CD4-positive, alpha-beta memory T cell (primary cell): ENCODE measurements at places on chromosomes 5 and 9.

- no peak for DNase-seq
These were observed 22.3 kb downstream of the FAM78A start for GRCh38 chr9:131253891-131254491.

DNA sequence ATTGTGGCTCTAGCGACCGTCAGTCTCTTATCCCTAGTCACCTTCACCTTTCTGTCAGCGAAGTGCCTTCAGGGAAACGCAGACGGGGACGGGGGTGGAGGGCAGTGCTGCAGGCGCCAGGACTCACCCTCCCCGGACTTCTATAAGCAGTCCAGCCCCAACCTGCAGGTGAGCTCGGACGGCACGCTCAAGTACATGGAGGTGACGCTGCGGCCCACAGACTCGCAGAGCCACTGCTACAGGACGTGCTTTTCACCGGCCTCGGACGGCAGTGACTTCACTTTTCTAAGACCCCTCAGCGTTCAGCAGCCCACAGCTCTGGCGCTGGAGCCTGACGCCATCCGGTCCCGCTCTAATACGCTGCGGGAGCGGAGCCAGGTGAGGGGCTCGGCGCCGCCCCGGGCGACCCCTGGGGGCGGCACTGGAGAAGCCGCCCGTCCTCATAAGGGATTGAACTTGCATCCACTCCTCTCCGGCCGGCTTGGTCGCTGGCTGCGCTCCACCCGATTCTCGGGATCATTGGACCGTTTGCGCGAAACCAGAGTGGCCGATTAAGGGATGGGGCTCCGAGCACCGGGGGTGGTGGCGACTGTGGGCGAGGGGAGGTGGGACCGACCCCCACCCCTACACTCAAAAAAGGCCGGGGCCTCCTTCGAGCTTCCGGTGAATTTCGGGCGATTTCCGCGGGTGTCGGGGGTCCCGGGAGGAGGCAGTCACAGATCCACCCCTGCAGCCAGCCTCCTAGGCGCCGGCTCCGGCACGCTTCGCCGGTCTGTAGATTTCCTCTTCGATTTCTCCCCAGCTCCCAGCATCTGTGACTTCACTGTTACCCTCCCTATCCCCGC lies 2.7 kb downstream of the PCDHGC5 start:
- DNase-seq = no peak

- DNase-seq = peak; percentile 56
These were observed 18.4 kb upstream of the F2RL2 start for GRCh38 chr5:76641514-76642120.

DNA sequence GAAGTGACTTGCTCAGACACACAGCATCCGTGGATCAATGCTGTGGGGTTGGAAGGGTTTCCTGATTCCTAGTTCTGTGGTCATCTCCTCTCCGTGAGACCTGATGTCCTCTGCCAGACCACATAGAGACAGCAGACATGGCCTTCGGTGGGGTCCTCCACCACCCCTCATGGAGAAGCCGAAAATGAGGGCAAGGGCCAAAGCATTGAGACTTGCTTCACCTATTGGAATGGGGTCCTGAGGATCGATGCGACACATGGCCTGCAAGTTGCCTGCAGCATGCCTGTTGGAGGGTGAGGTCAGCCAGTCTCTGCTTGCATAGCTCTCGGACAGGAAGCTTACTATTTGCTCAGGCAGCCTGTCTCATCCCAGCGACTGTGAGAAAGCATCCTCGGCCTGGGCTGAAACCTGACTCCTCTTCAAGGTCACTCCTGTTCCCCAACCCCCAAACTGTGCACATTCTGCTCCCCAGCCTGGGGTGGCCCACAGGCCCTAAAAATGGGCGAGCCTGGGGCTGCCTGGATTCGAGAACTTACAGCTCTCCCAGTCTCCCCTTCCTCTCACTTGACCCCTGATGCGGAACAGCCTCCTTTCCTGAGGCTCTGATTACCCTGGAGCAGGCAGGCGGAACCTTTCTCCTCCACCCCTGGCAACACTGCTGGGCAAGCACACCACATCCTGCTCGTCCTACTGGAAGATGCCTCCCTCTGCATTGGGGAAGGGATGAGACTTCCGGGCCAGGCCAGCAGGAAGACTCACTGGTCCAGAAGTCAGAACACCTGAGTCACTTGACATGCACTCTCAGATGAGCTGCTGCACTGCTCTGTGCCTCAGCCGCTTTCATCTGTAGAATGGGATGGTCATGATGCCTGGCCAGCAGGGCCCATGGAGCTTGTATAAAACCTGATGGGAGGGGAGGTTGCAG lies 186.9 kb downstream of the RGS3 start:
- no peak for DNase-seq

- no peak for DNase-seq
These were observed 91.7 kb downstream of the SPATA31D1 start for GRCh38 chr9:82080265-82080664.

GRCh38 chr5:3004361-3005080 lies 253.0 kb upstream of the IRX2 start:
- no peak for DNase-seq

- no peak for DNase-seq
These were observed 6.1 kb upstream of the ZNF79 start for GRCh38 chr9:127418037-127418471.

DNA sequence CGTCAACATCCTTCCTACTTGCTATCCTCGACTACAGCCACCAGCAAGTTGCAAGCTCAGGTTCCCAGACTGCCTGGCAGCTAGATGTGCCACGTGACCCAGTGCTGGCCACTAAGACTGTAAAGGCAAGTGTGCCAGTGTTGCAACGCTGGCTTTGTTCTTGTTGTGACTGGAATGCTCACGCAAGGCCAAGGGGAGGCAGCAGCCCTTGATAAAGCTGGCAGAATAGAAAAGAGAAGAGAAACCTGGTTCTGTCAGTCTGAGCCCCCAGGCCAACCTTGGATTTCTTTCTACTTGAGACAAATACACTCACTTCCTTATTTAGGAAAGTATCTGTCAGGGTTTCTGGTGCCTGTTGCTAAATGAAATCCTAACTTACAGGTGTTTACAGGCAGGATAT lies 113.0 kb downstream of the KLHL3 start:
- DNase-seq = no peak

DNA sequence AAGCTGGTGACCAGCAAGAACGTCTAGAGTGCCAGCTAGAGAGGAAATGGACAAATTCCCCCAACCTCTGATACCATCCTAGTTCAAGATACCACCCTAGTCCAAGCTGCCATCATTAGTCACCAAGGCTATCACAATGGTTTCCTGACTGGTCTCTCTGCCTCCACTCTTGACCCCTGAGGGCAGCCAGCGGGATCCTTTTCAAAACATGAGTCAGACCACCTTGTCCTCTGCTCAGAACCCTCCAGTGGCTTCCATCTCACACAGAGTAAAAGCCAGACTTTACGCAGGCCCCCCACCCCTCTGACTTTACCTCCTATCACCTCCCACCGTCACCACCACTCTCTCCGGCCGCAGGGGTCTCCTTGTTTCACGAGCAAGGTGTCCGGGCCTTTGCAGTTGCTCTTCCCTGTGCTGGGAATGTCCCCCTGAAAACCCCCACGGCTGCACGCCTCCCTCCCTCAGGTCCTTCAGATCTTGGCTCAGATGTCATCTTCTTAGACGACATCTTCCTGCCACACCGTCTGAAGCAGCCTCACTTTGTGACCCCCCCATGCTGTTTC lies 42.2 kb upstream of the FBXW11 start:
- DNase-seq = no peak

GRCh38 chr9:34326690-34327089 lies 2.4 kb downstream of the KIF24 start:
- DNase-seq = no peak

DNA sequence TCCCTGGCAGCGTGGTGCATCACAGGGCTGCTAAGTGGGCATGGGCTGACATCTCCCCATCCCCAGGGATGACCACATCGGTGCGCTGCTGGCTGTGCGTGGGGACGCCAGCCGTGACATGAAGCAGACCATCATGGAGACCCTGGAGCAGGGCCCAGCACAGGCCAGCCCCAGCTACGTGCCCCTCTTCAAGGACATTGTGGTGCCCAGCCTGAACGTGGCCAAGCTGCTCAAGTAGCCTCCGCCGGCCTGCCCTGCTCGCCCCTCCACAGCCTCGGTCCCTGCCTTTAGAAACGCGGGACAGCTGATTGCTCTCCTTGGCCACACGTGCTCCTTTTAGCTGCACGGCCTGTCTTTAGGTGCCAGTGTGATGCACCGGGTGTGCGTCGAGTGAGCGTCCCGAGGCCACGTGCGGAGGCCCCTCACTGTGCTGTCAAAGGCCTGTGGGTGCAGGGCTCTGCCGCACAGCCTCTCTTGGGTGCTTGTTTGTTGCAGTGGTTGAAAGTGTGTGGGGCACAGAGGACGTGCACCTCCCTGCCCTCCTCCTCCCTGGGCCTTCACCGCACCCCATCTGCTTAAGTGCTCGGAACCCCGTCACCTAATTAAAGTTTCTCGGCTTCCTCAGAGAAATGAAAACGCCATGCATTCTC lies 23.8 kb downstream of the EXOC3 start:
- DNase-seq = no peak

- DNase-seq = no peak
These were observed 259.8 kb downstream of the ARRDC3 start for GRCh38 chr5:91123291-91123690.

DNA sequence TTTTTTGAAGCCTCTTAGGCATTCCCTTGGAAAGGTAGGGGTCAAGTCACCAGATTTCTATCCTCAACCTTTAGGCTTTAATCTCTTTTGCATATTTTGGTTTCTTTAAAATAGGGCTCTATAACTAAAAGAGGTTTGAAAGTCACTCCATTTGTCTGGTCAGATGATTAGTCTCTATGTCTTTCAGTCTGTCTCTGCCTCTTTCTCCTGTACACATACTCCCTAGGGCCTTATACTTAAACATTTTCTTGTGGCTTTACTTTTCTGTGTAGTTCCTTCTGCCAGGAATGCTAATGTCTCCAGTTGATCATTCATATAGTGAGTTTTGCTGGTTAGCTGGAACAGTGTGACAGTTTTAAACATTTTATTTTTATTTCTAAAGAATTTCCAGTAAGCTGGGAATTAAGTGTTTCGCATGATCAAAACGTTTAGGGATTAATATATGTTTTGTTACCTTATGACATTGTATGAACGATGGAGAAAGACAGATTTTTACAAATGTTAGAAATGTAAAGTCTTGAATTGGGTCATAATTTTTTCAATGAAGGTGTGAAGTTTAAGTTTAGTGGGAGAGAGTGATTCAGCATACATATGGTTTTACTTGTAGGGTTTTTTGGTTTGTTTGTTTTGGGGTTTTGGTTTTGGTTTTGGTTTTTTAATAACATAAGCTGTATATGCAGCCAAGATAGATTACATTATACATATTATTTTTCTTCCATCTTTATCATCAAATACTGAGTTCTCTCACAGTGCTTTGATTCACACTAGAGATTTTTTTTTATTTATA lies 90.6 kb downstream of the ZCCHC7 start:
- DNase-seq = no peak

DNA sequence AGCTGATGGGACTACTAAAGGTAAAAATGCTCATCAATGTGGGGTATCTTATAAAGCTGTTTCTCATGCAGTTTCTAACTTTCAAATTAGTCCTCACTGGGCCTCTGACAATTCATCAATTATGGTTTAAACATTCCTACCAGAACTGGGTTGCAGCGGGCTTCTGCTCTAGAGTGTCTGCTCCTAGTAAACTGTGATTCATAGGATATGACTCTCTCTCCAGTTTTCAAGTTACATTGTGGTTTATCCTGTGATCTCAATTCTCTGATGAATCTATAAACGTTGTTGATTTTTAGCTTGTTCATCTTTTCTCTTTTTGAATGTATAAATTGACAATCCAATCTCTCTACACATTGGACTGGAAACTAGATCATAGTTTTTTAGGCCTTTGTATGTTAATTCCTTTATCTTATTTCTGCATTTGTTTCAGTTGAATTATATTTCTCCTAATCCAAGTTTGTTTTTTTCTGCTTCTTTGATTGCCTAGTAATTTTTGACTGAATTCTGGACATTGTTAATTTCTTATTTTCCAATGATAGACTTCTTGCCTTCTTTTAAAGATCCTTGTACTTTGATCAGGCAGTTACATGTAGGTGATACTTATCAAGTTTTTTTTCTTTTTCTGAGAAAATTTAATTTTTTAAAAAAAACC lies 822.6 kb downstream of the TLE1 start:
- no peak for DNase-seq

GRCh38 chr5:107576736-107577393 lies 93.9 kb downstream of the EFNA5 start:
- no peak for DNase-seq

DNA sequence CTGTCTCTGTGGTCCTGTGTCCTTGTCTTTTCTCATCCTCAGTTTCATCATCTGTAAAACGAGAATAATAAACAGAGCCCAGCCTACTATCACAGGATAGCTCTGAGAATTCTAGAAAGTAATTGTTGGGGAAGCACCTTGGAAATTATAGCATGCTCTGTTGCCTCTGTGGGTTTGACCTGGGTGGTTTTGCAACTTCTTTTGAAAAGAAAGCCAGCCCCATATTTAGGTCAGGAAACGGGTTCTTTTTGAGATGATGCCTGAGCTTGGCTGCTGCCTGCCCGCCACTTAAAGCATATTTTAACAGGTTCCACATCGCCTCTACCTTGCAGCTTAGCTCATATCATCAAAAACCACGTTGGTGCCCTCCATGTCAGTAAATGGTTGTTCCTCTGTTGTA lies 111.1 kb downstream of the TLR4 start:
- peak; percentile 33 for DNase-seq

DNA sequence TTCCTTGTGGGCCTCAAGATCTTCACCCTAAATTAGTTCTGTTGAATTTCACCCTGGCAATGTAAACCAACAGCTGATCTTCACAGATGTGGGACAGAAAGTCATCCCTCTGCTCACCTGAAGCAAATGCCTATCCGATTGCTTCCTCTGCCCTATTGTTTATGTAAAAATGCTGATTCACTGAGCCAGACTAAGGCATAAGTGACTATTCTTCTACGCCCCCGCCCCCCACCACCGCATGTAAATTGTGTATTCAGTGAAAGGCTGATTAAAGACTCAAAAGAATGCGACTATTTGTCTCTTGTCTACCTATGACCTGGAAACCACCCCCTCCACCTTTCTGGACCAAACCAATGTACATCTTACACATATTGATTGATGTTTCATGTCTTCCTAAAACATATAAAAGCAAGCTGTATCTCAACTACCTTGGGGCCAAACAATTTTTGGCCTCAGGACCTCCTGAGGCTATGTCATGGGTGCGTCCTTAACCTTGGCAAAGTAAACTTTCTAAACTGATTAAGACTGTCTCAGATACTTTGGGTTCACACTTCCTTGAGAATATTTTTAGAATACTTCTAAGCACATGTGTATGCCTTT lies 129.7 kb upstream of the BOD1 start:
- DNase-seq = no peak

DNA sequence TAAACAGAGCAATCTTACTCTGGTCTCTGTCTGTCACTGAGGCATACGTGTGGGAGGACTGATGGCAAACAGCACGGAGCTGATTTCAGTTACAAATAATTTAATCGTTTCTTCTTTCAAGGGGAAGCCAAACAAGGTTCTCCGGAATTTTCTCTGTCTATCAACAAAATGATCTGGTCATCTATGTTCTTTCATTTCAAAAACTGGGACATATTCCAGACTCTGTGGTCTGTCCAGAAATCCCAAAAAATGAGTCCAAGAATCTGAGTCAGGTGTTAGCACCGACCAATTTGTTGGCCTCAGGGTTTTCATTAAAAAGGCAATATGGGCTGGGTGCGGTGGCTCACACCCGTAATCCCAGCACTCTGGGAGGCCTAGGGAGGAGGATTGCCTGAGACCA lies 69.9 kb upstream of the ZNF608 start:
- DNase-seq = no peak
